Fibroblast of skin of right biceps (primary cell): ENCODE measurements at places on chromosomes 1 and 21.
A peak's percentile ranks its signal among the peaks of the same experiment; 100 is the strongest.

DNA sequence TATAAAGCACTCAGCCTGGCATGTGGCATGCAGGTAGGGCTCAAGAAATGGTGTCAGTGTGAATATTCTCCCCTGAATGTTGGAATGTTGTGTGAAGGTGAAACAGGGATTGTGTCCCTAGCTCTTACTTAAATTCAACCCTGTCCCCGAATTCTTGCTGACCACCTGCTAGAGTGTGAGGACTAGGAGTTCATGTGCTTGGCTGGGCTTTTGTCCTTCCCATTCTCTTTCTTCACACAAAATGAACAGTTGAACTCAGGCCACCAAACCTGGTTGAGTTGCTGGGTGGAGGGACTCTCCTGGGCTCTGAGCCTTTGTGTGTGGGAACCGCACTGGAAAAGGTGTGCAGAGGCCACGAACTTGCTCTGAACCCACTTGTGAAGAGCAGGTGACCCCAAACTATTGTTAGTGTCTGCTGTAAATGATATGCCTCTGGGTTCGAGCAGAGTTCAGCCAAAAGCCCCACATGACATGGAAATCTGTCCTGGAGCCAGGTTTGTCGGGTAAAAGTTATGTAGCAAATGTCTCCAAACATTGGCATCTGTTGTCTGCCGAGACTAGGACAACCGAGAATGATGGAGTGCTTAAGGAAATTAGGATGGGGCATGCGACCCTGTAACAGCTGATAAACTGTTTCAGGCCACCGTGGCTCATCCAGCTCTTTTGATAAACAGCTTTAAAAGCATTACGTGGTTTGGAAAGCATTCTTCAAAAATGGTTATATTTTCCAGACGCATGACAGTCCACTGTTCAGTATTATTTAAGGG is 144.2 kb downstream of the DHRS3 start:
- peak; percentile 76 for DNase-seq

GRCh38 chr1:5393603-5394002 is 598.6 kb downstream of the NPHP4 start:
- DNase-seq: no peak

GRCh38 chr1:23793861-23794731 is 3.2 kb downstream of the LYPLA2 start:
- no peak for DNase-seq

DNA sequence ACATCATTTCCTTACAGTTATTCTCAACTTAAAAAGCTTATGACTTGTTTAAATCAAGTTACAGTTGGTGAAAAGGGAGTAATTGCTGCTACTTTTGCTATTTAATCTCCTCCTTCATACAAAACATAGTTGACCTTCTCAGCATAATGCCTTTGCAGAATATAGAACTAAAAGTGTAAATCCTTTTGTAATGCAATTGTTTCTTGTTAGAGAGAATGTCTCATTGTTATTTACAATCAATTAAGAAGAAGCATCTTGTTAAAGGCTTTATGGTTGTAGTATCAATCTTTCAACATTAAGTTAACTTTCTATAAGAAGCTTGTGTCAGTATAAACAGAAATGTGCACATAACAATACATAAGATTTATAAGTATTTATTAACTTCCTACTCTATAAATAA is 360.7 kb downstream of the BRINP3 start:
- DNase-seq: no peak

GRCh38 chr1:21258331-21259134 is 31.7 kb downstream of the ECE1 start:
- DNase-seq: no peak

DNA sequence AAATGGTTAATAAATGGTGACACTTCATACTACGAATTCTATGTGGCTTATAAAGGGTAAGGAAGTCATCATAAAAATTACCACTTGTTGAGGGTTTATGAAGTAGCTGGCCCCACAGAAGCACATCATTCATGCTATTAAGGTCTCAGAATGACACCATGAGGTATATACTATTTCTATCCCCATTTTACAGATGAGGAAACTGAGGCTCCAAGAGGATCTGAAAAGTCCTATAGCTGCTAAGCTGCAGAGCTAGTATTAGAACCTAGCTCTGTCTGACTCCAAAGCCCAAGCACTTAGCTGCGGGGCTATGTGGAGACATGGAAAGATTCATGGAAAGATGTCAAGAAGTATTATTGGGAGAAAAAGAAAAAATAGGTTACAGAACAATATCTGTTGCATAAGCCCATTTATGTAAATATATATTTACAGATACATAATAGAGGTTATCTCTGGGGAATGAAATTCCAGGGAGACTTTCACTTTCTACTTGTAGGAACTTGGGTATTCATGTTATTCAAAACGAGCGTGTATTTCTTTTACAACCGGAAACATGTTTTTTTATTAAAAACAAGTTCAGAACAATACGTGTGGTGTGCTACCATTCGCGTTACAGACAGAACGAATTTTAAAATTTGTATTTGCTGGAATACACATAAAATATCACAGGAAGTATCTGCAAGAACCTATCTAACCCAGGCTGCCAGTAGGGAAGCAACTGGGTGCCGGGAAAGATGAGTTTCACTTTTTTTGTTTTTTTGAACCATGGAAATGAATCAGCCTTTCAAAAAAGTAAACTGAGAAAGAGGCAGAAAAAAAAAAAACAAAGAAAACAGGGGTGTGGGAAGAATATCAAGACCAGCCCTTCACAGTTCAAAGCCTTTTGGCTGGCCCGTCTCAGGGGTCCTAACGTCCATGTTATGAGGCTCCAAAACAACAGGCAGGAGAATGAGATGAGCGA is 13.4 kb downstream of the SPOCD1 start:
- DNase-seq: no peak

GRCh38 chr1:206447422-206447765 is 22.9 kb upstream of the IKBKE start:
- no peak for DNase-seq

DNA sequence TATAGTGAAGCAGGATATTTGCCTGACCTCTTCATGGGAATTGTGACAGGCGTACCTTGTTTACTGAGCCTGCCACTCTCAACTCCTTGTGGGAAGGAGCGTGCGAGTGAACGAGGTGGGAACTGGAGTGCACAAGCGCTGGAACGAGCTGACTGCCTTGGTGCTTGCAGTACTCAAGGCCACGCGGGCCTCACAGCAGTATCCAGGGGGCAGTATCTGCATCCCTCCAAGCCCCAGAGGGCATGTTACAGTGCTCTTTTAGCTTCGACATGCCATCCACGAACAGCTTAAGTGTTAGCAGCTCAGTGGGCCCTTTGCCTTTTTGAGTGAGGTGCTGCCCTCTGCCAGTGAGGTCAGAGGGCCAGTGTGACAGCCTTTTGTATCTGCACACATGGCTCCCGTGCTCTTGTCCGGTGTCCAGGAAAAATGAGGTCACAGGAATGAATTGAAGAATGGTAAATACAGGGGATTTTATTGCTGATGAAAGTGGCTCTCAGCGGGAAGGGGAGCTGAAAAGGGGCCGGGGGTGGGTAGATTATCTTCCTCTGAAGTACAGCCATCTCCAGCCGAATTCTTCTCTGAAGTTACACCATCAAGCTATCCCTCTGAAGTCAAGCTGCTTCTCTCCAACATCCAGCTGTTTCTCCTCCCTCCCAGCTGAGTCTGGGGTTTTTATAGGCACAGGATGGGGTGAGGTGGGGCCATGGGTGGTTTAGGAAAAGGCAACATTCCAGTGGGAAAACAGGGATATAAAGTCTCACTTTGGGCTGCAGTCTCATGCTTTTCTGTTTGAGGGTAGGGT is 69.3 kb downstream of the EPB41 start:
- no peak for DNase-seq

- DNase-seq: peak; percentile 80
Observed at GRCh38 chr1:196678510-196678884, 26.7 kb downstream of the CFH start.

- no peak for DNase-seq
Observed at GRCh38 chr1:30427545-30427944, 295.8 kb downstream of the MATN1 start.

- DNase-seq: no peak
Observed at GRCh38 chr1:2098839-2099785, 48.9 kb downstream of the PRKCZ start.

- DNase-seq: no peak
Observed at GRCh38 chr1:24991697-24992096, 61.6 kb upstream of the RUNX3 start.

DNA sequence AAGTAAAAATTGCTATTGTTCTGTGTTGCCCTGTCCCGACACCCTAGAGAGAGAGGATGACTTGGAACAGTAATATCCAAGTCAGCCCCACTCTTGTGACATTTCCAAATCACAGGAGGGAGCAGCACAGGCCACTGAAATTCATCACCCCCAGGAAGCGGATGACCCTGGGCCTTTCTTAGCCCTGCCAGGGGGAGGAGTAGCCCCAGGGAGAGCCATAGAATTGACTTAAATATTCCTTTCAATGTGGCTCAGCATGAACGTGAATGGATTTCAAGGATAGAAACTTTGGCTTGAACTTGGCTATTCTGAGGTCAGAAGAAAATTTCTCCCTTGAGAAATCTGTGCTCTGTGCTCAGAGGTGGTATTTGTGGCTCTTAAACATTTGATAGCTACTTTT is 80.6 kb downstream of the CENPF start:
- DNase-seq: no peak

- DNase-seq: peak; percentile 40
Observed at GRCh38 chr1:196309386-196309785, 298.9 kb downstream of the KCNT2 start.

DNA sequence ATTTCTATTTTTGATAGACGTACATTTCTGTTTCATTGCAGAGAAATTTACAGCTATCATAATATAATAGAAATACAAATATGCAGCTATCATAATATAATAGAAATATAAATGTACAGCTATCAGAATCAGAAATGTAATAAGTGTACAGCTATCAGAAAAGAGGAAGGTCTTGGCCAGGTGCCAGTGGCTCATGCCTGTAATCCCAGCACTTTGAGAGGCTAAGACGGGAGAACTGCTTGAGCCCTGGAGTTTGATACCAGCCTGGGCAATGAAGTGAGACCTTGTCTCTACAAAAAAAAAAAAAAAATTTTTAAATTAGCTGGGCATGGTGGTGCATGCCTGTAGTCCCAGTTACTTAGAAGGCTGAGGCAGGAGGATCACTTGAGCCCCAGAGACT is 37.9 kb downstream of the PIGM start:
- DNase-seq: no peak

DNA sequence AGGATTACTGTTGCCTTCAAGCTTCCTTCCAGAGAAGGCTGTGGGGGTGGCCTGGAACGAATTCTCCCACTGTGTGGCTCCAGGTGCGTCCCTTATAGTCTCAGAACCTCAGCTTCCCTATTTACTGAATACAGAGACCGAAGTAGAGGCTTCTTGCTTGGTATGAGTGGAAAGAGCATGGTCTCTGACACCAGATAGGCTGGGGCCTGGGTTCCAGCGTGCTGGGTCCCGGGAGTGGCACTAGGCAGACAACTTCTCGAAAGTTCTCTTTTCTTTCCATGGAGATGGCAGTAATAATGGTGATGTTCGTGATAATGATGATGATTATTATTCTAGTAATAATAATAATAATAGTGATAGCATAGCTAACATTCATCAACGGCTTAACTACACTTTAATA is 161.7 kb downstream of the PTPRU start:
- no peak for DNase-seq

- no peak for DNase-seq
Observed at GRCh38 chr1:219783605-219784235, 144.6 kb downstream of the SLC30A10 start.

DNA sequence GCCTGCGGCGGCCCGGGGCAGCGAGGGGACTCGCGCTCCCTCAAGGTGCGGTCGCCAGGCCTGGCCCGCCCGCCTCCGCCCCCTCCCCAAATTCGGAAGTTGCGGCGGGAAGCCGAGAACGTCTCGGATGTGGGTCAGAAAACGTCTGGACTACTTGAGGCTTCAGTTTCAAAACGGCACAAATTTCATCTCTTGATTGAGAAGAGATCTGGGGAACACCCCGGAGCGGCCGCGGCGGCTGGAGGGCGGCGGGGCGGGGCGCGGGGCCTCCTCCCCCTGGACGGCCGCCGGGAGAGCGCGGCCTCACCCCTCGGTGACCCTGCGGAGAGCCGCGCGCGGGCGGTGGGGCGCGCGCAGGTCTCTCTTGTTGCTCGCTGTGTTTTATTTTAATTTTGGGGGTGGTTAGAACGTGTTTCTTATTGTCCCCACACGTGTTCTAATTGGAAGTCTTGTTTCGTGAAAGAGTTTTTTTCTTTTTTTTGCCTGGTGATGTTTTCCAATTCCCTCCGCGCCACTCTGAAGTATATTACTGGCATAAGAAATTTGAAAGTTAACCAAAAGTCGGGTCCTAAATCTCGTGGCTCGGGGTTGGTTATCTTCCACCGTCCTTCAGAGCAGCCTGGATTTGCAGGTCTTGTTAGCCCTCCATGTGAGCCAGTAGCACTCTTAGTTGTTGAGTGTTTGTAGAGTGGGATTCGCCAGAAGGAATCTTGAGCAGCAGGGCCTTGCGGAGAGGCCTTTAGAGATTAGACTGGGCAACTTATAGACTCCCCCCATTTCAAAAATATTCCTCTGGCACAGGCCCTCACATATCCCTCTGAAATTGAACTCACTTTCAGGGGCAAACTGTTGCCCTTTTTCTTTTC is 749 bp downstream of the PCBP3 start:
- no peak for DNase-seq

DNA sequence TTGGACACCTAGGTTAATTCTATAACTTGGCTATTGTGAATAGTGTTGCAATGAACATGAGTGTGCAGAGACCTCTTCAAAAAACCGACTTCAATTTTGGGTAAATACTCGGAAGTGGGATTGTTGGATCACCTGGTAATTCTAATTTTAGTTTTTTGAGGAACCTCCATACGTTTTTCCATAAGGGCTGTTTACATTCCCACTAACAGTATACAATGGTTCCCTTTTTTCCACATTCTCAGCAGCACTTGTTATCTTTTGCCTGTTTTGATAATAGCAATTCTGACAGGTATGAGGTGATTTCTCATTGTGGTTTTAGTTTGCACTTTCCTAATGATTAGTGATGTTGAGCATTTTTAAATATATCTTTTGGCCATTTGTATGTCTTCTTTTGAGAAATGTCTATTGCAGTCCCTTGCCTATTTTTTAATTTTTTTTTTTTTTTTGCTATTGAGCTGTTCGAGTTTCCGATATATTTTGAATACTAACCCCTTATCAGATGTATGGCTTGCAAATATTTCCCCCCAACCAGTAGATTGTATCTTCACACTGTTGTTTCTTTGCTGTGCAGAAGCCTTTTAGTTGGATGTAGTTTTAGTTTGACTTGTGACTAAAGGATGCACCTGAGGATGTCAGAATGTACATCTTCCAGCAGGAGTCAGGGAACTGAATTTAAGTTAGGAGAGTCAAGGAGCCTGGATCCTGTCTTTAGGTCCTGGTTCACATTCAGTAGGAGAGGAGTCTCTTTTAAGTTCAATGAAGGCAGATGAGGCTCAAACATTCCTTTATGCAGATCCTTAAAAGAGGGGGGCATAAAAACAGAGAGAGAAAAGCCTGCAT is 120.0 kb downstream of the S1PR1 start:
- DNase-seq: no peak

- no peak for DNase-seq
Observed at GRCh38 chr1:56531624-56532349, 47.6 kb downstream of the PLPP3 start.

- peak; percentile 23 for DNase-seq
Observed at GRCh38 chr1:50279622-50280330, 143.5 kb downstream of the DMRTA2 start.

- no peak for DNase-seq
Observed at GRCh38 chr1:239799617-239800016, 292.1 kb upstream of the FMN2 start.
